Common myeloid progenitor, CD34-positive (primary cell): ENCODE measurements at places on chromosomes 2 and 18.
A peak's percentile ranks its signal among the peaks of the same experiment; 100 is the strongest.

GRCh38 chr18:41343808-41344207, 611.2 kb upstream of the PIK3C3 start:
- no peak for DNase-seq

DNA sequence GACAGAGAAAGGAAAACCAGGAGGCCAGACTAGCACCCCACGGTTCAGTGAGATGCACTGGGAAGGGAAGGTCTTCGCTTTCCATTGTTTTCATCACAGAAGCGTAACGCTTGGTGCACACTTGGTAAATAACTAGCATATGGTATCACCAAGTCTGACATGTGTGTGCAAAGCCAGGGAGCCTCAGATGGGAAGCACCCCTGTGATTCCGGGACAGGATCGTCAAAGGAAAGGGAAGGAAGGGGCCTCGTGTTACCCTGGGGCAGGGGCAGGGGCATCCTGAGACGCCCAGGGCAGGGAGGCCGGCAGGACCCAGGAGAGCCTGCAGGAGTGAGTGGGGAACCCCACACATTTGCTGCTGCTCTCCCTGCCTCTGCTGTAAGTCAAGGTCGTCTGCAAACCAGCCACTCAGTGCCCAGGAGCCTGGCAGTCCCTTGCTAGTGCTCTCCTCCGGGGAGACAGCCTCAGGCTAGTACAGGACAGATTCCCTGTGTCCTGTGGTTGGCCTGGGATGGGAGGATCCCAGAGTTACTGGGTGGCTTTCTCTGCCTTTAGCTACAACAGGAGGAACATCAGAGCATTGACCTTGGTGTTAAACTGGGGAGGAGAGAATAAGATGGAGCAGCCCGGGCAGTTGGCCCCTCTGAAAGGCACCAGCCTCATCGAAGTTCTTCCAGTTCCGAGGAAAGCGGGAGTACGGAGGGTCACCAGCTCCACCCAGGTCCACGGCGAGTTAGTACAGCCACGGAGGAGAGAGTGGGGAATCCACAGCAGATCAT, 192.5 kb downstream of the NDUFA10 start:
- DNase-seq, result no peak

- DNase-seq, result no peak
Observed at GRCh38 chr2:236434593-236434992, 135.0 kb upstream of the ACKR3 start.

DNA sequence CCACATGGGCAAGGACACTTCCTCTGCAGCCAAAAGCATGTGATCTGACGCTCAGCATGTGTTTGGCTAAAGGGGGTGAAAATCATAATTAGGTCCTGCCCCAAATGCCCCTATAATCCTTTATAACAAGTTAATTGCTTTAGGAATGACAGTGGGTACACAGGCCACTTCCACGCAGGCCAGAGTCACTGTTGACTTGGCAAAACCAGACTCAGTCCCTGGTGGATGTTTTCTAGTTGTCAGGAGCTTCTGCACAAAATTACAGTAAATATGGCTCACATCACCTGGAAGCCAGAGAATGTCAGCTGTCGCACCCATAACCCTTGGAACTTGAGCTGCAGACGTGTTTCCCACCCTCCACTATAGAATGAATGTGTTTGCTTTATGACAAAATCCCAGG, 13.3 kb upstream of the PXDN start:
- DNase-seq, result no peak

- DNase-seq, result no peak
Observed at GRCh38 chr18:44880170-44880569, 199.5 kb downstream of the SETBP1 start.

GRCh38 chr2:19350678-19351401, 7.6 kb downstream of the OSR1 start:
- DNase-seq, result no peak

DNA sequence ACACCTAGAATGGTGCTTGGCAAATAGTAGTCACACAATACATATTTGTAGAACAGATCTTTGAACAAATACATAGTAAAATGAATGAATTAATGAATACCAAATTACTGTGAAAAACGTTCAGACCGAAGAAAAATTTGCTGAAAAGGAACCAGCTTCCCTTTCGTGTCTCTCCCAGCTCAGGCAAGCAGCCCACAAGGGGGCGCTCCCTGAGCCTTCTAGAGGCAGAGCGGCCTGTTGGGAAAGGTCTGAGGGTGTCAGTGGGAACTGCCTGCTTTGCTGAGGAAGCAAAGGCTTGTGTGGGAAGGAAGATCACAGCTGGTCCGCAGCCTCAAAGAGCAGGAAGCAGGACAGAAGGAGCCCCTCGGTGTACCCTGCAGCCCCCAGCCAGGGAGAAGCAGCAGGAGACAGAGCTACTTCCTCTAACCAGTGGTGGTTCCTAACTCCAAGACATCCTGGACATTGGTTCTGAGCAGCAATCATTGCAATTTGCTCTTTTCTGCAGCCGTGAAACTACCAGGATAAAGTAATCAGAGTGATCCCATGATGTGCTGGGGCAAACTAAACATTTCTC, 231.1 kb downstream of the ANKRD30B start:
- DNase-seq, result no peak

GRCh38 chr18:10410472-10411308, 43.7 kb upstream of the APCDD1 start:
- no peak for DNase-seq

DNA sequence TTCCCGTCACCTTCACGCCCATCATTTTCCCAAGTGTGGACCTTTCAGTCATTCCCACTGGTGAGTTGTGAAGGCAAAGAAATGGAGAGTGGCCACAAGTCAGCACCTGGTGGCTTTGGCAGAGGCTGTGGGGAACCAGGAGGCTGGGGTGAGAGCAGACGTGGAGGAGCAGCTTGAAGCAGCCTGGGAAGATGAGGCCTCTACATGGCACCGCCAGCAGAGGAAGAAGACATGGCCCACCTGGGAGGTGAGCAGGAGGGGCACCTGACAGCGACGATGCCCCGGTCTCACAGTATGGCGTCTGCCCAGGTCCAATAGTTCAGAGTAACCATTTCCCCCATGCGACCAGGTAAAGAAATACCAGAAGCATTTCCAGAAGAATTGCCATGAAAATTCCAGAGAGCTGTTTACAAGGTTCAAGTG, 69.0 kb downstream of the TPO start:
- DNase-seq, result no peak

- peak; percentile 36 for DNase-seq
Observed at GRCh38 chr2:120345608-120346007, 328 bp upstream of the INHBB start.

GRCh38 chr18:58453913-58454317, 175.0 kb downstream of the ALPK2 start:
- DNase-seq, result no peak

DNA sequence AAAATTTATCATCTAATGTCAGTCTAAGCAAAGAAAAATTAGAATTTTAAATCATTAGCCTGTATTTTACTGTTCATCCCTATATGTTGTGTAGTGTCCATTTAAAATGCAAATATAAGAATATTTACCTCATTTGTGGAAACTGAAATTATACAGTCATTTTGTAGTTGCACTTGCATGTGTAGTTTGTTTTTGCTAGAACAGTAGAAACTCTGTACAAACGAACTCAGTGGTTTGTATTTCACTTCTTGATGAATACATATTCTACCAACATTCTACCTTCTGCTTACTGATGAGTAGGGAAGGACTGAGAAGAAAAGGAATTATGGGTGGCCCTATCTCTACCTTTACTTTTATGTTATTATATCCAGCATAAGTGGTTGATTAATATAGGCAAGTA, 29.7 kb downstream of the BMPR2 start:
- DNase-seq, result no peak

GRCh38 chr18:36828157-36828629, 609 bp downstream of the TPGS2 start:
- peak; percentile 68 for DNase-seq

DNA sequence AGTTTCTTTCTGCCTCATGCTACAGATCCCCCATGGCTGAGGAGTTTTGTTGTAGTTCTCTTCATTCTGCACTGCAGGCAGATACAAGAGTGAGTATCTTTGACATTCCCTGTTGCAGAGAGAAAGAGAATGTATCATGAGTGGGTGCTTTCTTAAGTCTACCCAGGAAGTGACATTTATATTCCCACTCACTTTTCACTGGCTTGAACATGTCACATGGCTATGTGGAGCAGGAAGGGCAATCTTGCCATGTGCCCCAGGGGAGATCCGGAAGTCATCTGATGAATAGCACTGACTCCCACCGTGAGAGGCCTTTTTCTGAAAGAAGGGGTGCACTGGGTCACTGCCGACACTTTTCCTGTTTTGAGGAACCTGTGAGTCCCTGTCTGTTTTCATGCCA, 66.4 kb upstream of the BOD1L2 start:
- no peak for DNase-seq

DNA sequence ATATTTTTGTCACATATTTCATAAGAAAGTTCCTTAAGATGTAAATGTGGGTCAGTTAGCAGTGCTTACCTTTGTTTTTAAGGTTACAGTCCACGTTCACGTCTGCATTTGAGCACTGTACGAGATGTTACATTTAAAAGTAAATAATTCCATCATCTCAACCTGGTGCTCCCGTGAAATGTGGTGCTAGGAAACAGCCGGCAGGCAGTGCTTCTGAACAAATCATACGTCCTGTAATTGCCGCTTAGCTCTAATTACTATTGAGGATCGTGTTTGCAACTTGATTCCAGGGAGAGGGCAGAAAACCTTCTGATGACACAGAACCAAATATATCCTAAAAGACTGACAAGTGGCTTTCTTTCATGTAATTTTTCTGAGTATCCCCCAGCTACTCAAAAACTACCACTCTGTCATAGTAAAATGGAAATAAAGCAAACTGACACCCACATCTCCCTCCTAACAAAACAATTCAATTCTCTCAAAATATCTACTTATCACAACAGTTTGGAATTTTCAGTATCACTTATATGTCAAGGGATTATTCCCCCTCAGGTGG, 297.8 kb upstream of the SESTD1 start:
- no peak for DNase-seq

GRCh38 chr2:128196471-128196931, 105.5 kb downstream of the UGGT1 start:
- DNase-seq, result peak; percentile 67

GRCh38 chr18:12057419-12058039, 36.1 kb upstream of the ANKRD62 start:
- DNase-seq, result no peak

DNA sequence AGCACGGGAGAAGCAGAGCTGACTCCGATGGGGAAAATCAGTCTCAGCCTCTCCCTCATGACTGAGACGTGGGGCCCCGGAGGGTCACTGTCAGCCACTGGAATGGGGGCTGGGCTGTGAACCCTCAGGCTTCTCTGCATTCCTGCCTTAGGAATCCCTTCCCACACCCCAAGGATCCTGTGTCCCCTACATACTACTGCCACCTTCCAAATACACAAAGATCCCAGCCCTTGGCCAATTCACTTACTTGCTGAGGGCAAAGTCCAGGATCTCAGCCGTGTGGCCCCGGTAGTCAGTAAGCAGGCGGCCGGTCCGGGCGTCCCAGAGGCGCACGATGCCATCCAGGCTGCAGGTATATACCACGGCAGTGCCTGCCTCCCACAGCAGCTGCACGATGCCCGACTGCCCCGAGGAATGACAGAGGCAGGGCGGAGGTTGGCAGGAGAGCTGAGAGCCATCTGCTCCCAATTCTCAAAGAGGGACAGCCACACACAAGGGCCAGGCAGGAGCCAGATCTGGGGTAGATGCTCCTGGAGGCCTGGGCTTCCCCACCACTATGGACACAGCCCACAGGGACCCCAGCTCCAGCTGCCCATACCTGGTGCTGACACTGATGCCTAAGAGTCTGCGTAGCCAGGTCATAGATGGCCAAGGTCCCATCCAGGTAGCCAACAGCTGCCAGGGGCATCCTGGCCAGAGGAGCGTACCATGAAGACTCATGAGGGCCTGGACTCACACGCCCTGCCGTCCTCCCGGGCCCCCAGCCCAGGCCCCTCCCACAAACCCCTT, 4.2 kb downstream of the GPBAR1 start:
- DNase-seq, result no peak

DNA sequence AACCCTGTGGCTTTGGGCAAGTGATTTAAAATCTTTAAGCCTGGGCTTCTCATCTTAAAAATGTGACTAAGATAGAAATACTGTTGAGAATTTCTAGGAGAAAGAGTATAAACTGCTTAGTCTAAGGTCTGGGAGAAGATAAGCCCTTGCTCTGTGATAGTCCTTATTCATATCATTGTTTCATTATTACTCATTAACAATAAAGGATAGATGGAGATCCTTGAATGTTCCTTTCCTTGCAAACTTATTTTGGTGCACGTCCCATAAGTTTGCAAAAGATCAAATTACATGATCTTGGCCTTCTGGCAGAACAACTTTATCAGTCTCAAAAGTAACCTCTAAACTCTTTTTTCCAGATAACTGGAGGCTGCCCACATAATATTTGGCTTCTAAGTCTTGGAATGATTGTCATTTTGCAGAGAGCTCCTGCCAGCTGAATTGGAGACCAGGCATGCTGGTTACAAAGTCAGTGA, 138.3 kb downstream of the FAM124B start:
- DNase-seq, result no peak

- DNase-seq, result no peak
Observed at GRCh38 chr2:239308661-239309397, 92.0 kb downstream of the HDAC4 start.

DNA sequence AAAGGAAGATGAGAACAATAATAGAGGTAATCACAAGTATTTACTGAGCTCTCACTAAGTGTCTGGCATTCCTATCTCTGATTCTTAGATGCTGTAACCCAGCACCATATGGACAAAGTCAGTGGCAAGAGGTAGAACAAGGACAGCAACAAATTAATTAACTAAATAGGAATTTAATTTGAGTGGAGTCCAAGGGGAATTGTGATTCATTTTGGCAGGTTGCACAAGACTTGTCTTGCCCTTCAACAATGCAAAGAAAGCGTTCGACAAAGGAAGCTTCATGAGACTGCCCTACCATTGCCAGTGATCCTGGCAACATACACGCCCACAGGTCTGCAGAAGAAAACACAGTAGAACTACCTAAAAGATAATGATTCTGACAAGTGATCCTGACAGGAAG, 221.6 kb downstream of the RBM43 start:
- no peak for DNase-seq

DNA sequence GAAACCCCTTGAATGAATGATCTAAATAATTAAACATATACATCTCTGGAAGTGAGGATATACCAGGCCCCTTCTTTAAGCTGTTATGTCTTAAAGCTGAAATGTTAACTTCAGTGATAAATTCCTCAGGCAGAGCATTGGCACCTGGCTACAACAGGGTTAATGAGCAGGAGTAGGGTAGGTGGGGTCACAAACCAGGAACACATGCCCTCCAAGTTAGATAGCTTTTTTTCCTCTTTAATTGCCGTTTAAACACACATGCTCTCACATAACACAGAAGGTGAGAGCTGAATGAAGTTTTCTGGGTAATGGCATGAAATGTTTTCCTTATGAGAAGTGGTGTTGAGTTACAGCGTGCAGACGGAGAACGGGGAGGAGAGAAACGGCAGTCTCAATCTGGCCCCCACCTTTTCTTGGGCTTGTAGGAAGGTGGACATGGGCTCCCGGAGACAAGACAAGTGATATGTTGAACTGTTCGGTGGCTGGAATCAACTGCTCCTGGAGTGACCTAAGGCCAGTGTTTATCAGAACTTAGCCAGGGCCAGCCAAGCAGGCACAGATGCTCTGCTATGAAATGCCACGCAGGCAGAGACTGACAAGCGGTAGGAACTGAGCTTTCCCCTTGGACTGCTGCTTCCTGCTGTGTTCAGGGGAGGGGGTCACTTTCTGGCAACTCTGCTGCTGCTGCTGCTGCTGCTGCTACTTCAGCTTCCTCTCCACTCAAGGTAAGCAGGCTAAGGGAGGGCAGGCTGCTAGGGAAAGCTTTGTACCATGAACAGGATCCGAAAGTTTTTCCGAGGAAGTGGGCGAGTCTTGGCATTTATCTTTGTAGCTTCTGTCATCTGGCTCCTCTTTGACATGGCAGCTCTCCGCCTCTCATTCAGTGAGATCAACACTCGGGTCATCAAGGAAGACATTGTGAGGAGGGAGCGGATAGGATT, at the start of gene GALNT5:
Gene GALNT5 (plus strand): TSS at position 394 of the 941 bp plus-strand sequence. CDS start 378 bp downstream, at position 772.
- peak; percentile 23 for DNase-seq
